Vagina (tissue), 2 donors: ENCODE measurements at places on chromosomes 3 and 15.

DNA sequence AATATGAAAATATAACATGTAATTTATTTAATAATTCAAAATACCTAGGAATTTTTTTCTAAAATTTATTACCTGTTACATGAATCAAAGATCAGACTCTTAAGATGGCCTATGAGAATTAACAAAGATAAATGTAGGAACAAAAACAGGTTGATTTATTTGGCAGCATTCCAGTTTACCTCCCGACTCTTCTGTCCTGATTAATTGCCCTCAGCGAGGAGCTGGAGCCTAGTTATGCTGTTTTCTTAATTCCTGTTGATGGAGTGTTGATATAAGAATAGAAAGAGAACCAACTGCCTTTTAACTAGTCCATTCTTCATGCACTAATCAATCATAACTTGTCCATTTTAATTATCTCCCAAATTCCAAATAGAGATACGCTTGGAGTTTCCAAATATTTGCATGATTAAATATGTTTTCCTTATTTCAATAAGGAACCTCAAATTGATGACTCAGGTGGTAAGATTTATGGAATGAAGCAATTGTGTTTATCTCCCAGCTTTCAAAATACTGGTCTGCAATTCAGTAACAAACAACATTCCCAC lies 10.6 kb upstream of the CPB1 start:
- no peaks in the 10 kb centered on the region for H3K36me3 ChIP-seq
- no peak overlapping the region for H3K4me3 ChIP-seq
- no peaks in the 10 kb centered on the region for H3K27me3 ChIP-seq
- no peak overlapping the region for H3K27ac ChIP-seq
- H3K4me1 ChIP-seq: no peaks in the 10 kb centered on the region
- no peak for DNase-seq

- H3K27ac ChIP-seq: no peak overlapping the region
- no peak for DNase-seq
- no peaks in the 10 kb centered on the region for H3K36me3 ChIP-seq
- no peak overlapping the region for H3K4me3 ChIP-seq
- no peaks in the 10 kb centered on the region for H3K4me1 ChIP-seq
Observed at GRCh38 chr3:122427857-122428471, 12.1 kb upstream of the WDR5B start.

DNA sequence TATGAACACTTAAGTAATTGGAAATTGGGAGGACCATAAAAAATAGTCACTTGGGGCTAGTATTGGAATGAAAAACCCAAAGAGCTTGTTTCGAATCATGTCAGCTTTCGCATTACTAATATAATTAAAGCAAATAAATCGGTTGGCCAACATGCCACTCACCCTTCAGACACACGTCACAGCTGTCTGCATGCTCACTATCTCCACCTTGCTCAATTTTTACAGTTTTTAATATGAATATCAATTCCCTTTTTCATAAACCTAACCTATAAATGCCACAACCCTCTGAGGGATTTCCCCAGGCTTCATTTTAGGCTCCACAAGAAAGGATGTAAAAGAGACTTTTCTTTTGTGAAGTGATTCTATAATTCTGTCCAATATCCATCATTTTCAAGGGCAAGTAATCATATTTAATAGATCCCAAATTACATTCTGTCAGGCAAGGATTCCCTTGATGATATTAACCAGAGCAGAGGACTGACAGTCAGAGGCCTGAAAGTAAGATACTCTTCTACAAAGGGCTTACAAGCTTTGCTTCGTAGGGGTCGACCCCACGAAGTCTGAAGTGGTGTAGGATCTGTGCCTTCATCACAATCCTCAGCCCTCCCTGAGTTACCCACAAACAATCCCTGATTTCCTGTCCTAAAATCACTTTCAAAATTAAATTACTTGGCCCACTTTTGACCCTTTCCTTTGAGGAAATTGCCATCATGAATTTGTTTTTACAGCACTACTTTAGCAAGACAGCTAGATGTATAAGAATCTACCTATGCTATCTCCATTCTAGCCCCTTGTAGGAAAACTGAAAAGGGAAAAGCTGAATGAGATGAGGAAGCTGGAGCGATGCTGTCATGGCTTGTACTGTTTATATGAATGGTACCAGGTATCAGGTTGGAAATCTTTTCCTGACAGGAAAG lies 44.5 kb downstream of the NANOGP8 start:
- H3K27me3 ChIP-seq: no peaks in the 10 kb centered on the region
- no peak for DNase-seq
- no peak overlapping the region for H3K27ac ChIP-seq
- no peak overlapping the region for H3K4me3 ChIP-seq
- H3K4me1 ChIP-seq: no peaks in the 10 kb centered on the region
- no peaks in the 10 kb centered on the region for H3K36me3 ChIP-seq

DNA sequence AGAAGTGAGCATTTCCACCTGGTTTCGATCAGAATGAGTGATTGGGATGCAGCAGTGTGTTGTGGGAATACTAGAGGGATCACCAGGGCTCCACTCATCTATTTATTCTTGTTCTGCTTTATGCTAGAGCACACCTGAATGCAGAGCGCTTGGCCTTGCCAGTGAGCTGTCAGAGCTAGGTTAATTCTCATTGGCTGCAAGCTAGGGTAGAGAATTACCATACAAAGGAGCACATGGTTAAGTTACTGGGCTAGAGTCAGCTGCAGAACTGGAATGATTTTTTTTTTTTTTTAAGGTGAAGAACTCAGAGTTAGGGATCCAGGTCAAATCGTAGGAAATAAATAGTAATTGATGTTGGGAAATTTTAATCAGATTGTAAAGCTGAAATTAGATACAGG lies 8.8 kb downstream of the EIF2AK4 start:
- DNase-seq: no peak
- no peak overlapping the region for H3K4me3 ChIP-seq
- no peak overlapping the region for H3K27ac ChIP-seq
- H3K4me1 ChIP-seq: peaks cover 21% of the 10 kb centered on the region
- H3K27me3 ChIP-seq: no peaks in the 10 kb centered on the region
- H3K36me3 ChIP-seq: peaks cover 45% of the 10 kb centered on the region

DNA sequence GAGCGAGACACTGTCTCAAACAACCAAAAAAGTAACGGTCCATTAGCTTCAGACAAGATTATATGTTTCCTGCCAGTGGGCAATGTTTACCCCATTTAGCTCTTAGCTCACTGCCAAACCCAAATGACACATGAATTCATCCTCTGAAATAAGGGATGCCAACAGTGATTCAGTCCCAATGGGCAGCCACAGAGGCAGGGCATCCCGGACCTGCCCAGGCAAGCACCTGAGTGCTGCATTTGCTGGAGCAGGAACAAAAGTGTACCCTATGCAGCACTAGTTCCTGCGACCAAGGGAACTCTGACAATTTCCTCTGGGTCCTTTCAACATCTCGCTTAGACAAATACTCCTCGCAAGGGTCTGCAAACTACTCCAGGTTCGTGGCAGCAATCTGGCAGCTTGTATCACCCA lies 8.0 kb downstream of the IP6K2 start:
- H3K27me3 ChIP-seq: no peaks in the 10 kb centered on the region
- no peaks in the 10 kb centered on the region for H3K36me3 ChIP-seq
- DNase-seq: no peak

DNA sequence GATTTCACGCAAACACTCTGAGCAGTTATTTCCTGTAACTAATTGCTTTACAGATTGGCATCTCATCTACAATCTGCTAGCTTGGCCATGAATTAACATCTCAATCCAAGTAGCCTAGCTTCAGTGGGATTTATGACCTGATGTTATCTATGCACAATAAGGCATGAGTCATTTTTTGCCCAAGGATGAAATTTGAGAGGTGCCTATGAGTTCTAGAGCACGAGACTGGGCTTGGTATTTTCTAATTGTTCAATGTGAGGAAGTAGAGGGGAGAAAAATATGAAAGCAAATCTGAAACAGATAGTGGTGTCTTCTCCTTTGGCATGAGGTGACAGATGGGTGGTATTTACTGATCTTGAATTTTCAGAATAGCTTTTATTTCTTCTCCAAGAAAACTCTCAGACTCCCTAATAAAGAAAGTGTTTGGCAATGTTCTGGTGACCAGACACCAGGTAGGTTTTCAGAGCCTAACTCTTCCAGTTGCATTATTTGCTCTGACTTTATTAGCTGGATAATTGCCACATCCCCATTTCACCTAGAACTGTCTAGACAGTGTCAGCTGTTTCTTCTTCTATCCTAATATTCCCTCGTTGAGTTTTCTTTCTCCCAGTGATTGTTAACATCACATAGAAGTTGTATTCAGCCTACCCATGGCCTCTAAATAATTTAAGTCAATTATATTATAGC lies 301.0 kb upstream of the UMPS start:
- H3K36me3 ChIP-seq: no peaks in the 10 kb centered on the region
- DNase-seq: no peak
- no peak overlapping the region for H3K27ac ChIP-seq
- no peaks in the 10 kb centered on the region for H3K27me3 ChIP-seq

- no peaks in the 10 kb centered on the region for H3K36me3 ChIP-seq
- no peak overlapping the region for H3K4me3 ChIP-seq
- H3K27me3 ChIP-seq: no peaks in the 10 kb centered on the region
- DNase-seq: no peak
- no peaks in the 10 kb centered on the region for H3K4me1 ChIP-seq
- no peak overlapping the region for H3K27ac ChIP-seq
Observed at GRCh38 chr3:30078736-30079135, 527.7 kb upstream of the TGFBR2 start.

GRCh38 chr3:144638009-144638408 lies 666.4 kb downstream of the DIPK2A start:
- DNase-seq: no peak
- no peak overlapping the region for H3K4me3 ChIP-seq
- no peaks in the 10 kb centered on the region for H3K27me3 ChIP-seq
- H3K36me3 ChIP-seq: no peaks in the 10 kb centered on the region
- H3K4me1 ChIP-seq: no peaks in the 10 kb centered on the region
- no peak overlapping the region for H3K27ac ChIP-seq

DNA sequence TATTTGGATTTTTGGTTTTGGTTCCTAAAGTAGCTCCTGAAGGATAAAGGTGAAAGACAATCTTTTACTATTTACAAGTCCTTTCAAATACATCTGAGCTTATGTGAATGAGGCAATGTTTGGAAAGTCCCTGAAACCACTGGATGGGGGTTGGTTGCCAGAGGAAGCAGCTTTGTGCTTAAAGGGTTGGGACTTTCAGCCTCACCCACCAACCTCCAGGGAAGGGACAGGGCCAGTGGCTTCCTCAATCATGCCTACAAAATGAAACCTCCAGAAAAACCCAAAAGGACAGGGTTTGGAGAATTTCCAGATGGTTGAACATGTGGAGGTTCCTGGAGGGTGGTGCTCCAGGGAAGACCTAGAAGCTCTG lies 20.9 kb upstream of the ABHD17C start:
- H3K4me3 ChIP-seq: no peak overlapping the region
- H3K36me3 ChIP-seq: no peaks in the 10 kb centered on the region
- no peak for DNase-seq
- no peaks in the 10 kb centered on the region for H3K27me3 ChIP-seq
- H3K27ac ChIP-seq: no peak overlapping the region
- no peaks in the 10 kb centered on the region for H3K4me1 ChIP-seq

DNA sequence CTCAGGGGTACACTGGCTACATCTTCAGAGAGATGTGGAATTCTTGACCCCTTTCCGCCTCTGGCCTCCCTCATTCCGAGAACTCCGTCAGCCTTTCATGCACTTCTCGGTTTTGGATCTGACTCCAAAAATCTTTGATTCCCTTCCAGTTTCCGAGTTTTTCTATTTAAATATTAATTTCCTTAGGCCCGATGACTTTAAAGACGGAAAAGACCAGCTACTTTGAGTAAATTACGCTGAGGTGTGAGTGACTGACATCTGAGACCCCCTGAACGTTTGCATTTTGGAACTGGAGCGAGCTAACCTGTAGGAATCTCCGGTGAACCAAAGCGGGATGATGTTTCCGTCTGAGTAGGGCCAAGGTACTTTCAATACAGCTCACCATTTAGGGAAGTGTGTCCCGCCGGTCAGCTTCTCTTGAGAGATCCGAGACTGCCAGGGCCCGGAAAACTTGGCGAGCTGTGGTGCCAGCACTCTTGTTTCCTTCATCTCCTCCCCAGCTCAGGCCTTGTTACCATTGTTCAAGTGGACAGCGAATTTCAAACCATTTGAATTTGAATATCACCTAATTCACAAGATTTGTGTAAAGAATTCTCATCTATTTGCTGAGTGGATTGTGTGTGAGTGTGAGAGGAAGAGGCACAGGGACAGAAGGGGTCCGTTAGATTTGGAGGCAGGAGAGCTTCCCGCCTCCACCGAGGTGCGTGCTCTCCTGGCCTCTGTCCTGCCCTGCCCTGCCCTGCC lies 5.4 kb downstream of the SOX14 start:
- H3K27me3 ChIP-seq: peaks cover 5% of the 10 kb centered on the region
- H3K36me3 ChIP-seq: no peaks in the 10 kb centered on the region
- DNase-seq: no peak
- no peak overlapping the region for H3K4me3 ChIP-seq
- no peak overlapping the region for H3K27ac ChIP-seq
